Activated B cell treated with CpG ODN at 0.5 μM for 24 hours (primary cell): ENCODE measurements at places on chromosomes 5 and 9. TPM values are rescaled to one million over a fixed set of nuclear protein-coding genes. Genes with fewer than 3 reads are reported as not detected.

IL33 gene
- not detected in 2 replicates for total RNA-seq

PCDHGB2 gene
- total RNA-seq = 2.2 and 2.6 TPM in 2 replicates

FRMD3 gene
- 0.91 and 1.3 TPM in 2 replicates for total RNA-seq

CEP72 gene
- total RNA-seq = 15.1 and 17.4 TPM in 2 replicates

PCDHGA5 gene
- 1.1 and 1.2 TPM in 2 replicates for total RNA-seq

CIZ1 gene
- 142 and 160 TPM in 2 replicates for total RNA-seq

OTP gene
- total RNA-seq = not detected in 2 replicates

DNA sequence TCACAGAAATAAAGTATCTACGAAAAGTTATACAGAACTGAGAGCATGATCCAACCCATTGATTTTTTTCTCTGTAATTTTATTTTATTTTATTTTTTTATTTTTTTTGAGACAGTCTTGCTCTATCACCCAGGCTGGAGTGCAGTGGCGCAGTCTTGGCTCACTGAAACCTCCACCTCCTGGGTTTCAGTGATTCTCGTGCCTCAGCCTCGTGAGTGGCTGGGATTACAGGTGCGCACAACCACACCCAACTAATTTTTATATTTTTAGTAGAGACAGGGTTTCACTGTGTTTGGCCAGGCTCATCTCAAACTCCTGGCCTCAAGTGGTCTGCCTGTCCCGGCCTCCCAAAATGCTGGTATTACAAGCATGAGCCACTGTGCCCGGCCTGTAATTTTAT, 107.3 kb downstream of the VPS13A start:
- no peak for DNase-seq

- DNase-seq = no peak
Observed at GRCh38 chr9:128104171-128104618, 23.3 kb downstream of the PTGES2 start.

GRCh38 chr9:131854334-131854733, 114.5 kb upstream of the RAPGEF1 start:
- DNase-seq = no peak

- DNase-seq = no peak
Observed at GRCh38 chr5:159936686-159937329, 20.5 kb downstream of the ADRA1B start.

DNA sequence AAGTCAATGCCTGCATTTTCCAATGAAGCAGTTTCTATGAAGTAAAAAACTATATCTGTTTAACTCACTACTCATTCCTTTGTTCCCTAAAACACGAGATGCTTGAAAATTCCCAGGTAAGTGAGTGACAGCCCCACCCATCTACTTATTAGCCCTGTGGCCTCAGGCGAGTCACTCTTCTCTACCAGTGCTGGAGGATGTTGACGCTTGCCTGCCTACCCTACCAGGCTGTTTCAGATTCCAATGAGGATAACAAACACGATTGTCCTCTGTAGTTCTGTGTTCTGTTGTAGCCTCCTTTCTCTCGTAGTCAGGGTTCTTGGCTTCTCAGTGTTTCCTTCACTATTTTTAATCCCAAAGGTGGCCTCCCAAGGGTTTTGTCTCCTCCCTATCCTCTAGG, 388.8 kb downstream of the KDM4C start:
- no peak for DNase-seq

GRCh38 chr9:122029898-122030297, 63.2 kb downstream of the TTLL11 start:
- DNase-seq = no peak

DNA sequence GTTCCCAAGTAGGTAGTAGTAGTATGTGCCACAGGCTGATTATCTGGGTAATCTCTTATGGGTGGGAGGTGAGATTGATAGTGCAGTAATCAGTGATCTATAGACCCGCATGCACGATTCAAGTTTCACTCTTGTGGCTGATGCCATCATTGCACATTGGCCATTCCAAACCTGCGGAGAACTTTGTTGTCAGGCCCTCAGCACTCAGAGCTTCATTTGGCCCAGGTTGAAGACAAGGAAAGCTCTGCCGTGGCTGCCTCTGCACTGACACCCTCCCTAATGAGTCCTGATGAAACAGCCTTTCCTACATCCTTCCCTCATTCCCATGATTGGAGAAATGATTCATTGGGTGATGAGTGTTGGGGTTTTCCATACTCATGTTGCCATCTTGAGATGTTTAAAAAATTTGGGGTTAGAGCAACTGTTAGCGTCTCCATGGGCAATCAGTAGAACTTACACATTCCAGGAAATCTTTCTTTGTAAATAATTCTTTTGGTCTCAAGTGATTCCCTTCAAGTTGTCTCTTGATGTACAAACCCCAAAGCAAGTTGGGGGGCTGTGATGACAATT, 22.9 kb downstream of the PROP1 start:
- DNase-seq = no peak

DNA sequence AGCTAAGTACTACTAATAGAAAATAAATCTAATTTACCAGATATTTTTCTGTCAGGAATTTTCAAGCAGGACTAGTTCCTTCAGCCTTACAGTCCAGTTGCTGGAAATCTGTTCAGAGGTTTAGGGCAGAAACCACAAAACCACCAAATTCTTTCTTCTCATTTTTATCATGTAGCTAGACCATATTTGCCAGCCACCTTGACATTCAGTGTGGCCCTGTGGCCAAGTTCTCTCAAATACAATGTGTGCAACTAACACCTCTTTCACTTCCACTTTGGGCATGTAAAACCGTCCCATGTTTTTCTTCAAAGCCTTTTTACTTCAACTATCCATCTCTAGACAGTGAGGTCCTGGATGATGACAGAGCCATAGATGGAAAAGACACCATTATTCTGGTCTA, 1133.2 kb upstream of the CDH18 start:
- no peak for DNase-seq

GRCh38 chr9:68683433-68683832, 21.6 kb upstream of the PIP5K1B start:
- DNase-seq = no peak
